ENCODE measurements at places on chromosomes 11 and 22.
A peak's percentile ranks its signal among the peaks of the same experiment; 100 is the strongest.

- DNase-seq, result no peak
Observed at GRCh38 chr11:73004088-73004487, 138.0 kb downstream of the FCHSD2 start.

DNA sequence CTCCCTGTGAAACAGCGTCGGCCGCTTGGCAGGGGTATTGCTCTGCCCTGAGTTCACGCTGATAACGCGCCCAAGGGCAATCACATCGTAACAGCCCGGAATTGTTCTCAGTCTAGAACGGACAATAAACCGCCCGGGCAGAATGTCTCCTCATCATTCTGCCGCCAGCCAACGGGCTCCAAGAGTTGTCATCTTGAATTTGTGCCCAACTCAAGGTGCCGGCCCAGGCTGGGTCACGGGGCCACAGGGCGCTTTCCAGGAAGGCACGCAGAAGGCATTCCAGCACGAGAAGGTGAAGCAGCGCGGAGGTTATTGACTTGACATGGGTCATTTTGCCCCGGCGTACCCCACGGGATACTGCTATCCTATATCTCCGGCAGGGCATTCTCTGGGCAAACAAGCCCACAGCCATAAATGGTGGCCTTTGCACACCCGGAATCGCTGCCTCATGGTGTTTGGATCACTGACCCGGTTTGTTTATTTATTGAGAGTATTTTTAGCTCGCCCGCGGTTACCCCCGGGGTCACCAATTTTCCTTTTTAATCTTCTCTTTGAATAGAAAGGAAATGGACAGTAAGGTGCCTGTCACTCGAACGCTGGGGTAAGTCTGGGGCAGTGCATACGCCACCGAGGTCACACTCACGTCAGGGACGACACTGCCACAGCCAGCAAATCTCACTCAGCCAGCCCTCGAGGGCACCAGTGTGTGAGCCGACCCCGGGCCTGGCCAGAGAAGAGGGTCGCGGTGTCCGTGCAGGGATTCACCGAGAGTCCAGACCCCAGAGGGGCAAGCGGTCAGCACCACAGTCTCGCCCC lies 72.4 kb upstream of the FGF3 start:
- no peak for DNase-seq

- no peak for DNase-seq
Observed at GRCh38 chr11:47620836-47621378, 21.5 kb downstream of the MTCH2 start.

DNA sequence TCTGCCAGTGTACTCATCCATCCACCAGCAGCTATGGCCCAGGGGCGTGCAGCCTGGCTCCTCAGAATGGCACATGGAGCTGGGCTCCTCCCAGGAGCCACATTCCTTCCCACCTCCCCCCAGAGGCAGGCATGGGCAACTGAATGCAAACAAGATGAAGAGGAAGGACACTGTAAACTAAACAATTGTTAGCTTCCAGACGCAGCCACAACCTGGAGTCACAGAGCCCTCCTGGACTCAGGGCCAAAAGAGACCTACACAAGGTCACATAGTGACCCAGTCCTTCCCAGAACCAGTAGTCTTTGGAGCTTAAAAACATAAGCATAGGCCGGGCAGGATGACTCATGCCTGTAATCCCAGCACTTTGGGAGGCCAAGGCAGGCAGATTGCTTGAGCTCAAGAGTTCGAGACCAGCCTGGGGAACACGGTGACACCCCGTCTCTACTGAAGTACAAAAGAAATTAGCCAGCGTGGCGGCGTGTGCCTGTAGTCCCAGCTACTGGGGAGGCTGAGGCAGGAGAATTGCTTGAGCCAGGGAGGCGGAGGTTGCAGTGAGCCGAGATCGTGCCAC lies 30.7 kb upstream of the CLDN5 start:
- DNase-seq, result peak; percentile 26

- DNase-seq, result no peak
Observed at GRCh38 chr22:23180893-23181720, 798 bp downstream of the BCR start.

GRCh38 chr11:110294509-110294908 lies 1.9 kb downstream of the RDX start:
- DNase-seq, result no peak

GRCh38 chr11:95344932-95345642 lies 114.1 kb upstream of the SESN3 start:
- DNase-seq, result no peak

All from AG10803 (cell line).